Activated CD4-positive, alpha-beta T cell treated with anti-CD3 and anti-CD28 coated beads, Interleukin-2, amount 50 U/mL, for 1 hour (primary cell): ENCODE measurements at places on chromosomes 5 and 9.

- no peak for DNase-seq
Measured at GRCh38 chr5:86968301-86968753, 299.4 kb upstream of the RASA1 start.

- DNase-seq = no peak
Measured at GRCh38 chr9:89422151-89422975, 75.5 kb downstream of the SEMA4D start.

- DNase-seq = no peak
Measured at GRCh38 chr5:154359221-154359573, 86.6 kb upstream of the SAP30L start.

DNA sequence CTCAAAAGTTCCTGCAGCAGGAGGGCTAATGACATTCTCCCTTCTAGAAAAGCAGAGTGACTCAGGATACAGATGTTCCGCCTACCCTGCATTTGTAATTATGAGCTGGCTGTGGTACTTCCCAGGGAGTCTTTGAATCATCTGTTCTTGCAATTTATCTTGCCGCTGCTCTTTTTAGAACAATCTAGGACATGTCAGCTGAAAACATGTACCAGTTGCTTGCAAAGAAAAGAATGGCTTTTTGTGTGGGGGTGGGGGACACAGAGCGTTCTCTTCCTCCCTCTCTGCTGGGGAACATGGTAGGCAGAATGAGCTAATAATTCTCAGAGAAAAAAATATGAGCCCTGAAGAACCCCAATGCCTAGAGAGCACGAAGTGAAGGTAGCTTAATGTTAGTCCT is 51.7 kb upstream of the TUT7 start:
- DNase-seq = no peak

- no peak for DNase-seq
Measured at GRCh38 chr9:13450723-13451122, 171.2 kb upstream of the MPDZ start.

DNA sequence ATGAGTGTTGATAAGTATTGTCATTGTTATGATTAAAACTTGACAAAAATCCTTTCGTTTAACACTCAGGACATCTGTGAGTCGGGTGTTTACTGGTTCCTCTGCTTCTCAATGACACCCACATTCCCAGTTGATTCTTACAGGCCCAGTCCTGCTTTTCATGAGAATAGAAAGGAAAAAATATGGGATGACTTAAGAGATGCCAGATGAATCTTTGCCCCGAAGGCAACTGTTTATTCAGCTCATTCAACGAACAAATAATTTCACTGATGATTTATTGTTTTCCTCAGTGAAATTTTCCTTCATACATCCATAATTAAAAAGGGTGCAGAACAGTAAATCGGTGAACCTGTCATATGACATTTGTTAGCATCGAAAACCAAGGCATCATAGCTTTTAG is 452.4 kb upstream of the WWC1 start:
- no peak for DNase-seq

GRCh38 chr9:5442400-5443011 is 4.8 kb upstream of the PLGRKT start:
- no peak for DNase-seq

GRCh38 chr9:35107297-35108290 is 4.7 kb upstream of the STOML2 start:
- no peak for DNase-seq

GRCh38 chr9:19828576-19829109 is 39.8 kb upstream of the SLC24A2 start:
- no peak for DNase-seq
